ENCODE measurements at places on chromosomes 3 and 15.

GRCh38 chr15:55846116-55846707, 103.3 kb upstream of the PRTG start:
- DNase-seq = peak; percentile 54

GRCh38 chr15:95929232-95929846, 401.2 kb upstream of the NR2F2 start:
- peak; percentile 89 for DNase-seq

DNA sequence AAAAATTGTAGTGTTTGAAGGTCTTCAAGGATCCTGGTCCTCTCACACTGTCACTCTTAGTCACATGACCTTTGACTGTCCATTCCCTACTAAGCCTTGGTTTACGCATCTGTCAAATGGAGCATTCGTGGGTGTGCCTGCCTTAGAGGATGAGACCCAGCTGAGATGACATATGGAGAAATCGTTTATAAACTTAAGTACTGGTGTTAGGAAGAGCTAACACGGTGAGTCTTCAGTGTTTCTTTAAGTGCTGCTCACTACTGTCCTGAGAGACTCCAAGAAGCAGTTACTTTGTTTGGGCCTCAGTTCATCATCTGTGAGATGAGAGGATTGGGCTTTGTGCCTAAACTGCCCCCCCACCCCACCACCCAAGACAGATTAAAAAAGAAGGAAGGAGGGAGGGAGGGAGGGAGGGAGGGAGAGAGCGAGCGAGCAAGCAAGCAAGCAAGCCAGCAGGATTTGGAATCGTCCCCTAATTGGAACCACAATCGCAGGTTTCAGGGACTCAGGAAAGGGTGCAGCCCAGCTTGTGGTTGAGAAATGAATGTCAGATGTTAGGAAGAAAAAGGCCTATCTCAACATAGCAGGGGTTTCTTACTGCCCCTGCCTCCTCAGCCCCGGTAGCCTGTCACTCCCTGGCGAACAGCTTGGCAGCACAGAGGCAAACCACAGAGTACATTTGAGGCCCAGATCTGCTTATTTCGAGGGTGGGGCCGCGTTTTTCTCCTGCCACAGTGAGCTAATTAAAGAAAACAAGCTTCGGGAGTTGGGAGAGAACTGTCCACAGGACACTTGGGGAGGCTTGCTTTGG, 32.7 kb downstream of the SMAD3 start:
- DNase-seq = no peak

DNA sequence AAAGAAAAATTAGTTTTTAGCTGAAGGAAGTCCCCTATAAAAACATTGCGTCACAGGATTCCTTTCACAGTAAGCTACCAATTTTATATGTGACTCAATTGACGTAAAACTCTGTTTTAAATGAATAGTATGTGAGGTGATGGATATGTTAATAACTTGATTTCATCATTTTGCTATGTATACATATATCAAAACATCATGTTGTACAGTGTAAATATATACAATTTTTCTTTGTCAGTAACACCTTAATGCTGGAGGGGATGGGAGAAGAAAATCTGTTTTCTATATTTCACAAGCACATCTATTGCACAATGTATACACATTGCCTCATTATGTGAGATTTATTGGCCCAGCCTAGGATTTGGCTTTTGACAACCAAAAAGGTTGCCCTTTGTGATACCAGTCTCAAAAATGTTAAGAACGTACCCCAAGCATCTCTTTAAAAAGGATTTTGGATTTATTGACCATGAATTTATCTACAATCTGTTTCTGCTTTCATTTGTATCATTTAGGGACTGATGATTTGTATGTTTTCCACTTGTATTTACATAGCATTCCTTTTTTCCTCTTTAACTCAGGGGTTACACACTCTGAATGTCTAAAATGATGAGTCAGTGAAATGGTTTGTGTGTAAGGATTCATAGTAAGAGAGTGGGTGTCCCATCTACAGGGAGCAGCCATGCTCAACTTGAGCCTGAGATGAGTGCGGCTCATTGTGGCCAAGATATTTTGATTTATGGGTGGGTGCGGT, 62.6 kb downstream of the CRTC3 start:
- no peak for DNase-seq

- no peak for DNase-seq
Observed at GRCh38 chr3:98903099-98903498, 1.6 kb upstream of the DCBLD2 start.
